ENCODE measurements at places on chromosomes 11 and 22.

DNA sequence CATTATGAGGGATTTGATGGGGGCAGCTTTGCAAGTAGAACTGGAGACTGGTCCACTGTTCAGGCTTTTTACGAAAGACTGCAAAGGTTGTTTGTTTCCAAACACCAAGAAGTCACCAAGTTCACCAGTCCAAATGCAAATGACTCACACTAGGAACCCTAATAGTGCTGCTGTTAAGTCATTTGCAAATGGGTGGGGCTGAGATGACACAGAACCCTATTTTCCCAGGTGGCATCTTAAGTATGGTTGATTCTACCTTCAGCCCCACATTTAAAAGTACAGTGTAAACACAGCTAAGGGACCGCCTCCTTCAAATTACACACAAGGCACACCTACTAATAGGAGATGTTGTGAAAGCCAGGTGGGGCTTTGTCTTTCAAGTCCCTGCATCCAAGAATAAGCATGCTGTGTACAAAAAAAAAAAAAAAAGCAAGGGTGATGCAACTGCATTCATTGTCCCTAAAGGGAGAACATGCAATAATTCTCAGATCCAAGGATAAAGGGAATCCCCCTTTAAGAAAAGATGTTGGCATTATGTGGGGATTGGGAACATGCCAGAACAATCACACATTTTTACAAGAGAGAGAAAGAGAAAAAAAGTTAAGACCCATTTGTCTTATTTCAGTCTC is 27.3 kb downstream of the BDNF start:
- no peak overlapping the region for H3K27ac ChIP-seq
- H3K27me3 ChIP-seq = no peaks in the 10 kb centered on the region
- DNase-seq = no peak

- no peak for DNase-seq
- peaks cover 43% of the 10 kb centered on the region for H3K4me1 ChIP-seq
- no peak overlapping the region for H3K4me3 ChIP-seq
- no peaks in the 10 kb centered on the region for H3K36me3 ChIP-seq
- H3K27ac ChIP-seq = no peak overlapping the region
Observed at GRCh38 chr22:19118329-19118880, 3.8 kb downstream of the DGCR2 start.

DNA sequence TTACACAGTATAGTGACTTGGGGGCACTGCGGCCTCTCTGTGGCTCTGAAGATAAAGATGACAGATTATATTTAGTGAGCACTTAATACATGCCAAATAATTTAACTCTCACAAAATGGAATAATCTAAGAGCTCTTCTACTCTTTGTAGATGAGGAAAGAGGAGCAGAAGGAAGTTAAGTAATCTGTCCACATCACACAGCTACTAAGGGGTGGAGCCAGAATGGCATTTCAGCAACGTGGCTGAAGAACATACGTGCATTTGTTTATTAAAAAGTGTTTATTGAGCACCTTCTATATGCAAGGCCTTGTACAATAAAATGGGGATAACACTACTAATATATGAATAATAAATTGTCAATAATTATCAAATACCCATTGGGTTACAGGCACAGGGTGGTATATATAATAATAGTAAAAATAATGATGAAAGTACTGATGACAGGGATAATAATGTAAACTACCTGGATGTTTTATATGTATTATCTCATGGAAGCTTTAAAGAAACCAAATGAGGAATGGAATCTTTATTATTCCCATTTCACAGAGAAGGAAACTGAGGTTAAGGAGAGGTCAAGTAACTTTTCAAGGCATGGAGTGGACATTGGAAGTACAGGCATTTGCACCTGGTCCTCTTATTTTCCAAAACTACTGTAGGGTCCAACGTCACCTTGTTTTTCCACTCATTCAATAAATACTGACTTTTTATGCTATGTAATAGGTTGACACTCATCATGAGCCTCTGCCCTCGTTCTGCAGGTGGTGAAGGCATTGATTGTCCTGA is 38.0 kb upstream of the IL17RA start:
- H3K27me3 ChIP-seq = no peaks in the 10 kb centered on the region
- no peaks in the 10 kb centered on the region for H3K36me3 ChIP-seq
- no peak overlapping the region for H3K27ac ChIP-seq
- no peak overlapping the region for H3K4me3 ChIP-seq
- H3K4me1 ChIP-seq = no peaks in the 10 kb centered on the region

DNA sequence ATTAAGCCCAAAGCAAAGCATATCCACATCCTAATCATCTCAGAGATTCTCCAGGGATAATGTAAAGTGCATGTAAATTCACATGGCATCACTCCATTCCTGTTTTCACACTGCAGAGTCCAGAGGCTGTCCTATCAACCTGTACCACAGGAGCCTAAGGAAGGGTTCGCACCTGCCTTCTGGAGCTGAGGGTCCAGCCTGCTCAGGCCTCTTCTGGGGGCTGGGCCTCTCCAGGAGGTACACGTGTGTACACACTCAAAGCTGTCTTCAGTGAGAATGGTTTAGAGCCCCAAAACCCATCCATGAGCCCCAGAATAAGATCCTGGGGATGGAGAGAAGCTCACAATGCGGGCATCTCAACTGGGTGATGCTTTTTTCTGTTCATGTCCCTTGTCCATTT is 23.9 kb downstream of the PI4KA start:
- no peak for DNase-seq
- H3K4me3 ChIP-seq = no peak overlapping the region
- no peaks in the 10 kb centered on the region for H3K36me3 ChIP-seq
- H3K4me1 ChIP-seq = no peaks in the 10 kb centered on the region
- no peak overlapping the region for H3K27ac ChIP-seq

Measured in Peyer's patch (tissue), 4 donors.